ENCODE measurements at places on chromosomes 1 and 21.

- DNase-seq: no peak
Measured at GRCh38 chr21:44437371-44437695, 18.0 kb upstream of the LRRC3 start.

GRCh38 chr1:34460193-34460592, 283.5 kb downstream of the C1orf94 start:
- peak; percentile 48 for DNase-seq

DNA sequence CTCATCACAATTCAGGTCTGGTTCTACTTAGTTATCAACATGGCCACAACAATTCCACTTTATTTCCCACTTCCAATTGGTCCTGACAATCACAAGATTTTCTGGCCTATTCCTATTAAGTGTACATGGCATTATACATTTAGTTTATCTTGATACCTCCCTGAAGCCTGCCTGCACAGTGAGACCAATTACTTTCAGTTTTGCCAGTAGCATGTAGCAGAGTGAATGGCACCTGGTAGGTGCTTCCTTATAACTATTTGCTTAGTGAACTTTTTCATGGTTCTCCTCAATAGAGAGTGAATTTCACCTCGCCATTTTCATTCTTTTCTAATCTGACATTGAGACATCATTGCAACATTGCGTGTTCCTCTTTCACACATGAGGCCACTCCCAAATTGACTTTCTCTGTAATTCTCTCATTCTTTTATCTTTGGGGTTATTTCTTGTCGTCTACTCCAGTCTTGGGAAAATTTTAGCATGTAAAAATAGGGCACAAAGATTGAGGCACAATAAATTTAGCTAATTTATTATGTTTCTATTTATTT, 124.3 kb downstream of the DISC1 start:
- no peak for DNase-seq

DNA sequence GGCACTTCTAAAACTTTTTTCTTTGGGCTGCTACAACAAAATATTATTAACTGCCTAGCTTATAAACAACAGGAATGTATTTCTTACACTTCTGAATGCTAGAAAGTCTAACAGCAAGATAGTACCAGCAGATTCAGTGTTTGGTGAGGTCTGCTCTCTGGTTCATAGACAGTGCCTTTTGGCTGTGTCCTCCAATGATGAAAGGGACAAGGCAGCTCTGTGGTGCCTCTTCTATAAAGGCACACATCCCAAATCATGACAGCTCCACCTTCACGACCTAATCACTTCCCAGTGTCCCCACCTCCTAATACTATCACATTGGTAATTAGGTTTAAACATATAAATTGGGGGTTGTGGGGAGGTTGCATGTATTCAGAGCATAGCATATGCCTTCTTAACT, 9.5 kb downstream of the CFH start:
- no peak for DNase-seq

DNA sequence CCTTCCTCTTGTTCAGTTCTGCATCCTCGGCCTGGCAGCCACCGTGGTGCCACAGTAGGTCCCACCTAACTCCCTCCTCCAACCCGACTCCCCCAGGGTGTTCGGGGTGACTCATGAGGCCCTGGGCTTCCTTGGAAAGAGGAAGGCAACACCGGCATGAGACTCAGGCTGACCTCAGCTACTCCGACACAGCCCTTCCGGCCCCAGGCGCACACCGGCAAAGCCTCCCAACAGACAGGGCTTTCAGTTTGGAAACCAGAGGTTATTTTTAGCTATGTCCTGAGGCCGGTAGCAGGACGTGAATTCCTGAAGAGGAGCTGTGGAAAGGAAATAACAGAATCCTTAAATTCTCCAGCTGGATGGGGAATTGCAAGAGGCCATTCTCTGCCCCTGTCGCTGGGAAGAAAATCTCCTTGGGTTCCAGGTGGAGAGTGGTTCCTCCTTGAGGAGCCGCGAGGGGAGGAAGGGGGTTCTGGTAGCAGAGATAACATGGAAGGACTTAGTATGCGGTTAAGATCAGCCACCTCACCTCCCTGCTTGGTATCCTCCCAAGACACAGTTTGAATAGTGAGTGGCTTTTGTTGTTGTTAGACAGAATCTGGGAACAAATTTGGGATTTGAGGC, 24.4 kb downstream of the PLXNA2 start:
- DNase-seq: no peak

- DNase-seq: no peak
Measured at GRCh38 chr21:41745971-41746743, 20.7 kb downstream of the RIPK4 start.

- DNase-seq: no peak
Measured at GRCh38 chr1:95226781-95227660, 7.0 kb upstream of the RWDD3 start.

DNA sequence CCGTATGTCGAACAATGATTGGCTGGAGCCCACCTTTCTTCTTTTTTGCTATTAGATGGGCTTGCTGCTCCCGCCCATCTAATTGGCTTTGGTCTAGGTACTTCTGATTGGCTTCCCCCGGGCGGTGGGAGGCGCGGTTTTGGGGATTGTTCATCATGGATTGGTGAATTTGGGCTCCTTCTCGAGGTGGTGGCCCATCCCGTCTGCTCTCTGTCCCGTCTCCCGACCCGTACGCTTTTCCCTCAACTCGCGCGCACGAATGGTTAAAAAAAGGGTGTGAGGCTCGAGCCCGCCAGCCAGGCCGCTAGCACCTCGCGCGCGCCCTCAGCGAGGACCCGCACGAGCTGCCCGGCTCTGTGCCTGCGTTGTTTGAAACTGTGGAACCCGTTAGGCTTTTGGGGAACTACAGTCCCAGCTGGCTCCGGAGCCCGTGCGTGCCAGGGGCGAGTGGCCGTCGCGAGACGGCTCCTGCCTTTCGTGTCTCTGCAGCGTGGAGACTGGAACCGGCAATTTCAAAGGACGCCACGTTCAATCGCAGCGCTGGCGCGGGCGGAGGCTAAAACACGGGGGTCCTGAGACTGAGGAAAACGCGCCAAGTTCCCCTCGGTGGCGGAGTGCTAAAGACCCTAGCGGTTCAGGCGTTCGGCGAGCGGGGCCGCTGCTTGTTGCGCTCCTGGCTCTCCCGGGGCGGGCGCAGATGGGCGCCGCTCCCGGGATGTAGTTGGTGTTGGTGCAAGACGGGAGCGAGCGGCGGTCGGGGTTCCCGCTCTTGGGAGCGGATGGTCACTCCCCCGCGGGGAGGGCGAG, at the start of gene USP1:
Gene USP1 (plus strand): TSS at position 584 of the 807 bp plus-strand sequence. CDS start 2,819 bp downstream, outside the sequence.
- peak; percentile 99 for DNase-seq

DNA sequence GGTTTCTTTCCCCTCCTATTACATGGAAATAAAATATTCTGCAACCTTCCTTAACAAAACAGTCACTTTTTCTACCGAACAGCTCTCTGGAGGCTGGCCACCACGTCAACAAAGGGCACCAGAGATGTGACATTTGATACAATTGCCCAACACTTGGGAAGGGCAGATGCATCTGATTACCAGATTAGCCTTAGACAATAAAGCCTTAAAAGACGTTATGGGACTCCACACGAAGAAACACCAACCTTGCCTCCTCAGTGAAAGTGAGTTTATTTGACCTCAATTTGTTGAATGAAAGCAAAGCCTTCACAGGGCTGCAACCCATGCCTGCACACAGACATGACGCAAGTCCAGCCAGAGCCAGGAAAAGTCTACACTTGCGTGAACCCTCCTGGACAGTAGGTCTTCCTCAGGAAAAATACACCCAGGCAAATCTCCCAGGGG, 136.1 kb downstream of the TGFBR3 start:
- no peak for DNase-seq

GRCh38 chr1:115767403-115767802, 1.1 kb downstream of the CASQ2 start:
- DNase-seq: no peak

- peak; percentile 24 for DNase-seq
Measured at GRCh38 chr21:45699251-45699942, 55.9 kb downstream of the PCBP3 start.

DNA sequence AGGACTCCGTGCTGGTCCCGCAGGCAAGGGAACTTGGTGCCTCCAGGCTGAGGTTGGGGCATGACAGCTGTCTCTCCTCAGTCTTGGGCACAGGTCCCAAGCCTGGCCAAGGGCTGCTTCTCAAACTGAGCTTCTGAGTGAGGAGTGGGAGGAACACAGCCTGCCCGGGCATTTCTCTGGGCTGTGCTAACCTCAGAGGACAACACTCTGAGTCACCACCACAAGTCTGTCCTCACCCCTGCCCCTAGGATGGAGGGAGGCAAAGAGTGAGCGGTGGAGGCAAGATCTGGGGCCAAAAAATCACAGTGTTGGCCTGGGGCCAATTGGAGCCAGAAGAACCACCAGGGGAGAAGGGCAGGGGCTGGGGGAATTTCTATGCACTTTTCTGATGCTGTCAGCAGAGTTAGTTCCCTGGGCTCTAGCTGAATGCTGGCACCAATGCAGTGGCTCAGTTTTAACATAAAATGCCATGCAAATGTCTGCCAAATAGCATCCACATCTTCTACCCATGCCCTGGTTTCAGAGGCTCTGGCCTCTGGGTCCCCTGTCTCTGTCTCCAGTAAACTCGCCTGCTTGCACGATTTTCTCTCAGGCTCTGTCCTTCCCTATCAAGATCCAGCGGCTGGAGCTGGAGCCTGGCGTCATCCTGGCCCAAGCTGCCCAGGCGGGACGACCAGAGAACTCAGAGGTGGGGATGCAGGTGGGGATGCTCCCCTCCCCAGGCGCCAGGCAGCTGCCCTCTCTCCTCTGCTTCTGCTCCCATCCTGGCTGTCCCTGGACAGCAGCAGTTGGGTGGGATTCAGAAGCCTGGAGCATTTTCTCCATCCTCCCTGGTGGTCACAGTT, 11.0 kb upstream of the CDK18 start:
- no peak for DNase-seq

GRCh38 chr1:233431753-233432403, 104.4 kb downstream of the MAP3K21 start:
- no peak for DNase-seq

DNA sequence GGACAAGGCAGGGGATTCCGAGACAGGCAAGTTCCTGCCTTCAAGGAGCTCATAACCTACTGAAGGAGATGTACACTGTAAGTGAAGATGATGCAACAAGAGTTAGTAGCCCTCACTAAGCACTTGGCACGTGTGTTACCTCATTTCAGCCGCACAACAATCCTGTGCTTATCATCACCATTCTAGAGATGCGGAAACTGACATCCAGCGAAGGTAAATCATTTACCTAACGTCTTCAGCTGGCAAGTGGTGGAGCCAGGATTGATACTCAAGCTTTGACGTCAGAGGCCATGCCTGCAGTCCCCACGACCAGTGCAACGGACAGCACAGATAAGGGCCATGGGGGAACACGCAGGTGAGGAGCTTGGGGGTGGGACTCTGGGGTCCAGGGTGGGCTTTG, 2.9 kb upstream of the UBXN10 start:
- no peak for DNase-seq

DNA sequence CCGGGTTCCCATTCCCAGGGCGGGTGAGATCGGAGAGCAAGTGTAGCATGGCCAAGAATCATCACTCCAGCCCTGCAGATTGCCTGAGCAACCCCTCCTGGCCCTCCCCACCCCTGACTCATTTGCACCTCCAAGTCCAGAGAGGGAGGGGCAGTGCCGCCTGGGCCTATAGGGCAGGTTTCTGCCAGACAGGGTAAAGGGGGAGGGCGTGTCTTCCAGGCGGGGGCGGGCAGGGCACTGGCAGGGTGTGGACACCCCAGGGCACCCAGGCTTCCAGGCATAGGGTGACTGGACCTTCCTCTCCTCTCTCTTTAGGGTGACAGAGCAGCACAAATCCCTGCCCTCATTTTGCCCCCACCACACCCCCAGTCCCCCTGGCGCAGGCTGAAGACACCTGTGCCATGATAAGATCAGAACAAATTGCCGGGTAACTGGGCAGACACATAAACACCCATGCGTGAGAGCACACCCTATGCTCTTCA, 3.2 kb upstream of the CRYBG2 start:
- DNase-seq: no peak

DNA sequence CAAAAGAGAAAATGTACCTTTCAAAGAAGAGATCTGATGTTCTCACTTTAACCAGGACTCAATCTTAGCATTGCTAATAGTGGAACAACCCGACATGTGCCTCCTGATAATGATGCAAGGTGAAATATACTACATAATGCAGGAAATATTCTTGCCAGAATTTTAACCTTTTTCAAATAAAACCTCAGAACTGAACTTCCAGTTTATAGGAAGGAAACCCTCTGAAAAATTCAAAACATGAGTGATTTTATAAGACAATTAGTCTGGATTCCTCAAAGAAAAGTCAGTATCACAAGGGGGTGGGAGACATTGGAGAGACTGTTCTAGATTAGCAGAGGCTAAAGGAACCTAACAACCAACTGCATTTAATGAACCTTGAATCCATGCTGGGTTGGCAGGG, 18.1 kb downstream of the AHCYL1 start:
- no peak for DNase-seq

DNA sequence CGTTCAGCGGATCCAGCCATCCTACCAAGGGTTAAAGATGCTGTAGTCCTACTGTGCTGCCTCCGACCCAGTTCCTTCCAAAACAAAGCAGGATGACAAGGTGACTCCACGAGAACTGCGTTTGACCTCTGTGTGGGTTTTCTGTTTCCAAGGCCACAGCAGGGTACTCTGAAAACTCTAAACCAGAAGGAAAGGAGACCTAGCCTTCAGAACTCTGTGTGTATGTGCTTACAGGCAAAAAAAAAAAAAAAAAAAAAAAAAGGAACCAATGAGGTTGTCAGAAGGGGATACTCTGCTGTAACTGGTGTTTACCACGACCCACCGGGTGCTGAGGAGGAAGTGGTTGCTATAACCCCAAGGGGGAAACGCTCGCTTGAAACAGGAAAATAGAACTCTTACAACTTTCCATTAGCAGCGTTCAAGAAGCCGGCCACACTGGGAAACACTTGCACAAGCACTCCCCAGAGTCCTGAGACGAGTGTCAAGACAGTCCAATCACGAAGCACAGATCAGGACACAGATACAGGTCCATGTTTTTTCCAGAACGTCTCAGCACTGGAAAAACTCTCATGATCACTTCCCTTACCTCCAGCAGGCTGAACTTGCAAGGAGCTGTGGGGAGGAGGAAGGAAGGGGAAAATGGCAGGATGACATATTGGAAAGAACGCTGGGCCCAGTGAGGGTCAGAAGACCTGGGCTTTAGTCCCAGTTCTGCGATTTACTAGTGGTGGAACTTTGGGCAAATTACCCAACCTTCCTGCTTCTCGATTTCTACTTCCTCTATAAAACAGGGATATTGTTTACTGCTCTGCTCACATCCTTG, 64.0 kb downstream of the ITPKB start:
- DNase-seq: peak; percentile 69

DNA sequence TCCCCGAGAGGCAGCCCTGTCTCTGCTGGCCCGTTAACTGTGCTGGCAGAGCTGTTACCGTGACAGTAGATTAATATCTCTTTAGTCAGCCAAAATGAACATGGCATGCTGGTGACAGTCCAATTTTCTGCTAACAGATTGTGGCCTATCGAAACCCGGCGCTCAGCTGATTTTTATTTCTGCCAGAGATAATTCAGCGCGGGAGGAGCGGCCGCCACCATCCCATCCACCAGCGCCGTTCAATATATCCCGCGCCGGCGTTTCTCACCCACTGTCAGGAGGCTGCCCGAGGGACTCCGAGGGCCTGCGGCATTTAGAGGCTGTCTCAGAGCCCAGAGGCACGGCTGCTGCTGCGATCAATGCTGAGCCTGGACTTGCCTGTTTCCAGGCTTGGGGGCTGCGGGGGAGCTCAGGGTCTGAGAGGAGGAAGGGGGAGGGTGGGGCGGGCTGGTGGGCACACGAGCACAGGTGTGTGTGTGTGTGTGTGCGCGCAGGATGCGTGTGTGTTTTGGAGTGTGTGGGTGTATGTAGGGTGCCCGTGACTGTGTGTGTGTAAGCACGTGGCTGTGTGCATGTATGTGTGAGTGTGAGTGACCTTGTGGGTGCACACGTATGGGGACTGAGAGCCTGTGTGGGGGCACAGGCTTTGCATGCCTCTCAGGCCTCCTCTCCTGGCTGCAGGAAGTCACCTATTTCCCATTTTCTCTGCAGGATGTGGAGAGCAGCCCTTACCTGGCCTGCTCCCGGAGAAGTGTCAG, 109.7 kb upstream of the ACTRT2 start:
- no peak for DNase-seq
